ENCODE measurements at places on chromosomes 16 and 17.

DNA sequence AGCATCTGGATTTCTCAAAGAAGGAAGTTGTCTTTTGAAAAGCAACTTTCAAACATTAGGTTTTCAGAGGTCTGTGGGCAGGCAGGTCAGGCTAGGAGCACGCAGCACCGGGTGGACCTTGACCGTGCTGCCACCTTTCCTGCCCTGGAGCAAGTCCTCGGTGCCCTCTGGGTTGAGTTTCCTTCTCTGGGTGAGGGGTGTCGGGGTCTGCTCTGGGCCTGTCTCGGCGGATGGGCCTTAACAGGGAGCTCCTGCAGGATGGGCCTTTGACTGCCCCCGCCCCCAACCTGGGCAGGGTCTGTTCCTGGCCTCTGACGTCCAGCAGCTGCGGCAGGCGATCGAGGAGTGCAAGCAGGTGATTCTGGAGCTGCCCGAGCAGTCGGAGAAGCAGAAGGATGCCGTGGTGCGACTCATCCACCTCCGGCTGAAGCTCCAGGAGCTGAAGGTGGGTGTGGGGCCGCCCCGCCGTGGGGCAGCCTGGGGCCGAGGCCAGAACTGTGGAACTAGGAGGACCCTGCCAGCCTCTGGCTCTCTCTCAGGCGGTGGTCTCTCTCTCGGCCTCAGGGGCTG lies 8.7 kb downstream of the DEF8 start:
- DNase-seq, result no peak

DNA sequence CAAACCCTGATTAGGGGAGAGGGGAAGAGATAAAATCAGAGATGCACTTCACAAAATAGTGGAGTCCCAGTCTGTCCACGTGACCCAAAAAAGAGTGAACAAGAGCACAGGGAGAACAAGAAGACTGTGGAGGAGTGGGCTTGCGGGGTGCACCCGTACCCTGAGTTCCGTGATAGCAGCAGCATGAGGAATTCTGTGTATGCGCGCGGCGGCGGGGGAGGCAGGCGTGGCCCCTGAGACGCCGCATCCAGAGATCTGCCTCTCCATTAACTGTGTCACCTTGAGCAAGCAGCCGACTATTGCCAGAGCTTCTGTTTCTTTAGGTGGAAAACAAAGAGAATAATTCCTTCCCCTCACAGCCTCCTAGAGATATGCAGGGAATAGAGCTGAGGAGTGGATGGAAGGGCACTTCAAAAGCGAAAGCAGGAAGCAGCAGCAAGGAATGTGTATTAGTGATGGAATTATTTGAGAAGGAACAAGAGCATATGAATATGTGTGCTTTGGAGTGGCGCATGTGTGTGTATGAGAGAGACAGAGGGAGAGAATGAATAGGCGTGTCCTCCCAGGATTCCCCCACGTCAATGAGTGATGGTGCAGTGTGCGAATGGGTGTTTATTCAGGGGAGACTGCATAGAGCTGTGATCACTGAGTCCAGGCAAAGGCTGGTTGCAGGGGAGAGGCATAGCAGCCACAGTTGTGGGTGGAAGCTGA lies 10.4 kb upstream of the SOX9 start:
- DNase-seq, result peak; percentile 16

DNA sequence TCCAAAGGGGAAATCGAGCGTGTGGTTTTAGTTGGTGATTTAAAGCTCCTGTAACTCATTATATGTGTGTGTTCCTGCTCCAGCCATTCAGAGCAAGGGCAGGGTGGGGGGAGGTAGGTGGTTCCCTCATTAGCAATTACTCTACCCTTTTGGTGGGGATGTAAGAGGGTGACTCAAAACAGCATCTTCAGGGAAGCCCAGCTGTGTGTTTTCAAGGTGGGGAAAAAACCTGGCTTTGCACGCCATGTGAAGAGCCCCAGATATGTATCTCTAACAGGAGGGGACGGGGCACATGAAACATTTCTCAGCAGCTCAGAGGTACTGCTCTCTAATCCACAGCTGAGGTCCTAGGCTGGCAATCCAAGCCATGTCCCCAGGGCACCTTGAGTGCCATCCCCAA lies 241.3 kb upstream of the ZFHX3 start:
- no peak for DNase-seq

- no peak for DNase-seq
Measured at GRCh38 chr17:20955427-20956323, 87.1 kb downstream of the USP22 start.

DNA sequence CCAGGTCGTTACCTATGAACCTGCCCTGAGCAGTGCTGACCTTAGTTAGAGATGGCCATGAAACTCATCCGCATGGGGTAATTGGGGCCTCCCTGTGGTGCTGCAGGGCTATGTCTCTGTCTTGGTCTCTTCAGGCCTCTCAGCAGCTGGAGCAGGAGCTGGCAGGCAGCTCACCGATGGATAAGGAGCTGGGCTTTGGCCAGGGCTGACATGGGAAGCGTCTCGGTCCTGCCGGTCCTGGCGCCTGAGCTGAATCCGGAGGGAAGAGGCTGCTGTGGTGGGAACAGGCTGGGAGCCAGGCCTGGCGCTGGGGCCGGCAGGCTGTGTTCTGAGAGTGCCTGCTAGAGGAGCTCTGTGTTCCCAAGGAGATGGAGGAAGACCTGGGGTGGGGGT lies 10.1 kb downstream of the IL32 start:
- no peak for DNase-seq

All from Ammon's horn (tissue), 1 donor.